ENCODE measurements at places on chromosomes 4 and X. TPM values are rescaled to one million over a fixed set of nuclear protein-coding genes. Genes with fewer than 3 reads are reported as not detected.

GRCh38 chr4:22988526-22988925, 295.8 kb downstream of the GBA3 start:
- DNase-seq, result no peak

- no peak for DNase-seq
These were observed 76.2 kb upstream of the PAGE3 start for GRCh38 chrX:55340896-55341433.

TMPRSS11F gene
- total RNA-seq, result not detected

DNA sequence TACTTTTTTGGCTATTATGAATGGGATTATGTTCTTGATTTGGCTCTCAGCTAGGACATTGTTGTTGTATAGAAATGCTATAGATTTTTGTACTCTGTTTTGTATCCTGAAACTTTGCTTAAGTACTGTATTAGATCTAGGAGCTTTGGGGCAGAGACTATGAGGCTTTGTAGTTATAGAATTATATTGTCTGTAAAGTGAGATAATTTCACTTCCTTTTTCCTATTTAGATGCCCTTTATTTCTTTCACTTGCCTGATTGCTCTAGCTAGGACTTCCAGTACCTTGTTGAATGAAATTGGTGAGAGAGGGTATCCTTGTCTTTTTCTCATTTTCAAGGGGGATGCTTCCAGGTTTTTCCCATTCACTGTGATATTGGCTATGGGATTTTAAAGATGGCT, 28.1 kb downstream of the ADAM29 start:
- DNase-seq, result no peak

- no peak for DNase-seq
These were observed 447.5 kb upstream of the RASGEF1B start for GRCh38 chr4:81919223-81919622.

GRCh38 chr4:24476282-24476681, 108.1 kb downstream of the DHX15 start:
- no peak for DNase-seq

PRKG2 gene
- total RNA-seq, result 1.4 TPM

- no peak for DNase-seq
These were observed 85.5 kb downstream of the SNCA start for GRCh38 chr4:89751416-89751815.

- no peak for DNase-seq
These were observed 2.2 kb downstream of the GUCY1B1 start for GRCh38 chr4:155761047-155761446.

DNA sequence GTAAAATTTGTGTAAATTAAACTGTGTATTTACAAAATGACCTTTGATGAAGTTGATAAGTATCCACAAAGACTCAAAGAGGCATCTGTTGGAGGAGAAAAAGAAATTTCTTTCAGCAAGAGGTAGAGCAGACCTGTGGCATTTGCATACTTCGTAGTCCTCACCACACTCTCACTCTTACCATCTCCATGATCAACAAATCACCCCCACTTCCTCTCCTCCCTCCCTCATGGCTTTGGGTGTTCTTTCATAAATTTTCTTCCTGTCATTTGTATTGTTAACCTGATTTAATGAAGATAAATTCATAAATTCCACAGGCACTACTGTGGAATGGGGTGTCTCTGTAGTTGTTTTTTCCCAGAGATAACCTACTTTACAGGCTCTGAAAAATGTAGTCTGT, 366.5 kb downstream of the ZNF674 start:
- no peak for DNase-seq
